ENCODE measurements at places on chromosomes 1 and 21.

DNA sequence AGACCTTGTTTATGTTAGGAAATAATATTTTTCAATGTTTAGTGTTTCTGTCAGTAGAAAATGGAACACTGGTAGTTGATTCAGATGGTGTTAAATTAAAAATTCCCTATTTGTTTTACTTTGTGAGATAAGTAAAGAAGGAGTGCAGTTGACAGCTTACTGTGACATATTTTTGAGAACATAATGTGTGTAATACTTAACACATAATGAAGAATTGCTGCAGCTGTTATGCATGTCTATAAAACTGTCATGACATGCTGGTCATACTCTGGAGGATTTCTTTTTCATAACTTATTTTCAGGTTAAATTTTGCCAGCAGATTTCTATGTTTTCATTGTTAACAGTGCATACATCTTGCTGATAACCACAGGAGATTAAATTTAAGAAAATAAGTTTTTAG lies 296.1 kb downstream of the CTH start:
- DNase-seq = no peak

DNA sequence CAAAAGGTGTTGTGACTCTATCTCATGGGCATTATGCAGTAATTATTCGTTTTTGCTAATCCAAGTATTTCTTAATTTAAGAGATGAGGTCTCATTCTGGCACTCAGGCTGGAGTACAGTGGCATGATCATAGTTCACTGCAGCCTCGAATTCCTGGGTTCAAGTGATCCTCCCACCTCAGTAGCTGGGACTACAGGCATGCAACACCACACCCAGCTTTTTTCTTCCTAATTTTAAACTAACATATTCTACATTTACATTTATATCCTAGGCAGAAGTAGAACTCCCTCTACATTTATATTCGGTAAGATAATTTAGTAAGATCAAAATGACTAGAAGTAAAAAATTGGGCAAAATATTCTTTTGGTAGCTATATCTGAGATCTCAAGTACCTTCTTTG lies 50.5 kb upstream of the RBM34 start:
- DNase-seq = no peak

GRCh38 chr1:97007840-97008604 lies 286.4 kb downstream of the PTBP2 start:
- DNase-seq = no peak

- DNase-seq = no peak
These were observed 236.9 kb upstream of the VAMP3 start for GRCh38 chr1:7534061-7534825.

GRCh38 chr1:92879316-92879968 lies 47.6 kb downstream of the RPL5 start:
- no peak for DNase-seq

DNA sequence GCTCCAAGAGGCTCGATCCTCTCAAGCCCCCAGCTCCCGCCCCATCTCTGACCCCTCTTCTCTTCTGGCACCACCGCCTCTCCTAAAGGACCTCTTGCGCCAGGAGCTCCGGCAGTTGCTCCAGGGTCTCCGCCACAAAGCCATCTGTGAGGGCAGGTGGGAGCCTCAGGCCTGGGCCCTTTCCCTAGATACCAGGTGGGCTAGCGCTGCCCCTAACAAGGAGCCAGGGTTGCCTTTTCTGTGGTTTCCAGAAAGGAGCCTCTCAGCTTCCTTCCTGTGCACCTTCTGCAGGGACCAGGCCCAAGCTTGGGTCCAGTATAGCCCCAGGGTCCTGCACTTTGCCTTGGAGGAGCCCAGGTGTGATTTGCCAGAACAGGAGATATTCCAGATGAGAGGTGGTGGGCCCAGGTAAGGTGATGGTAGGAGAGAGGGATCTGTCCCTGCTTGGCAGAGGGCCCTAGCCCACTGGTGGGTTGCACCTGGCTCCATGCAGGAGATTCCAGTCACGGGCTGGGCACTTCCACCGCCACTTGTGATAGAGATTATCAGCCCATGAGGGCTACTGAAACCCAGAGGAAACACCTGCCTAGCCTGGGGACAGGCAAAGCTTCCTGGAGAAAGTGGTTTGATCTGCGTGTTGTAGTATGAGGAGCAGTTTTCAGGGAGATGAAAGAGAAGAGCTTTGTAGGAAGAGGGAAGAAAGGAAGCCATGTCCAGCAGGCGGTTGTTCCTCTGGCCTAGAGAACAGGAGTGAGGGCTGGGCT lies 1.0 kb downstream of the CCDC24 start:
- no peak for DNase-seq

- no peak for DNase-seq
These were observed 5.9 kb upstream of the OLIG1 start for GRCh38 chr21:33063907-33064622.

- DNase-seq = no peak
These were observed 15.5 kb upstream of the MTARC2 start for GRCh38 chr1:220732621-220733020.

GRCh38 chr1:232851532-232851931 lies 46.3 kb downstream of the MAP10 start:
- no peak for DNase-seq

DNA sequence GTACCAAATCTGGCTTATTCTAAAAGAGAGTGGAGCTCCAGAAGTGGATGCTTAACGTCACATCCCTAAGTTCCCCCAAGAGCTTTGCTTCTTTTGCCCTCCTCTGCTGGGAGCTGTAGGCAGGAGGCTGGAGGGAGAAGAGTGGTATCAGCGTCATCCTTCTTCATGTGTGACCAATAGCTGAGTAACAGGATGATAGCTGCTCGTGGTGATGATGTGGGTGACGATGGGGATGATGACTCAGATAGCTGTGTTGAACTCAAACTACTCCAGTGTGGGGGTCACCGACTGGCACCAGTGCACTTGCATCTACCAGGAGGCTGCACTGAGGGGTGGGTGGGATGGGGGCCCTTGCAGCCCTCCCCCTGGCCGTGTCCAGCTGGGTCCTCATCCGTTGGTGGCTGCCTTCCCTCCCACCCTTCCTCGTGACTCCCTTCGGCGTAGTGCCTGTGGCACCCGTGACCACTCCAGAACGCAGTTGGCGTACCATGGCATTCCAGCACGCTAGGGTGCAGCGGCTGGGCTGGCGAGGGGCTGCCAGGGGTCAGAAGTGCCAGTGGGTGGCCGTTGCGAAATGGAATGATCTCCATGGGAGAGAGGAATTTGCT lies 1.1 kb downstream of the IGFN1 start:
- DNase-seq = peak; percentile 81

- no peak for DNase-seq
These were observed 348.2 kb upstream of the DUSP10 start for GRCh38 chr1:222090103-222090502.

DNA sequence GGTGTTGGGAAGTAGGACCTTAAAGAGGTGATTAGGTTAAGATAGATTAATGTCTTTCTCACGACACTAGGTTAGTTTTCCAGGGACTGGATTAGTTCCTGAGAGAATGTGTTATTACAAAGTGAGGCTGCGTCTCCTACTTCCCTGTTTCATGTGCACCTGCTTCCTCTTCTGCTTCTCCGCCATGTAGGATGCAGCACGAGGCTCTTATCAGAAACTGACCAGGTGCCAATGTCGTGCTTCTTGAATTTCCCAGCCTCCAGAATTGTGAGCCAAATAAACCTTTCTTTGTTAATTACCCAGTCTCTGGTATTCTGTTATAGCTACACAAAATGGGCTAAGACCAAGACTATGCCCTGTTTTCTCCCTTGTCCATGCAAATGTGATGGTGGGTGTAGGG lies 152.2 kb upstream of the LMO4 start:
- no peak for DNase-seq

GRCh38 chr1:11342621-11343032 lies 69.6 kb downstream of the UBIAD1 start:
- no peak for DNase-seq

DNA sequence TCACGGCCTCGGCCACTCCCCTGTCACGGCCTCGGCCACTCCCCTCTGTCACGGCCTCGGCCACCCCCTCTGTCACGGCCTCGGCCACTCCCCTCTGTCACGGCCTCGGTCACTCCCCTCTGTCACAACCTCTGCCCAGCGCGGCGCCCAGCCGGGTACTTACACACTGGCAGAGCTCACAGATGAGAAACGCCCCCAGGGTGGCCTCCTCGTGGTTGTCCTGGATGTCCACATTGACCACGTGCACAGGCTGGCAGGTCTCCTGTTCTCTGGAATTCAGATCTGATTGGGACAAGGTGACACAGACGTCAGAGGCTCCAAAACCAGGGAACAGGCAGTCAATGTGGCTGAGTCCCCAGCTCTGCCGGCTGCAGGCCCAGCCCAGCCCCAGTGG lies 3.3 kb upstream of the TMEM240 start:
- no peak for DNase-seq

- DNase-seq = no peak
These were observed 49.8 kb upstream of the MROH9 start for GRCh38 chr1:170885551-170885950.

DNA sequence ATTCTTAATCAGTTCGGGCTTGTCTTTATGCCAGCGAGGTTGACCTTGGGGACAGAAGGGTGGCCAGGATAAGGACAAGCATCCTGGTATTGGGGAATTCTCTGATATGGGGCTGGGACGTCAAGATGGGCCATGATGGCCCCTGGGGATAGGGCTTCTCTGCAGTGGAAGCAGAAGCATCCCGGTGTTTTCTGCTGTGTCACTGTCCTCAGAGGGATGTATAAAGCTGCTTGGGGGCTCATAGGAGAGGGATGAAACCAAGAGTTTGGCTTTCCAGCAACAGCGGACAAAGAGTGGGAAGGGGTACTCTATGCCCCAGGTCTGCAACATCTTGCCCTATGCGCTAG lies 1.4 kb upstream of the ATP1B1 start:
- DNase-seq = no peak

- peak; percentile 91 for DNase-seq
These were observed at the start of gene NASP for GRCh38 chr1:45583666-45584350. NASP (plus strand) TSS chr1:45584041; CDS start chr1:45584147, 106 bp downstream.

DNA sequence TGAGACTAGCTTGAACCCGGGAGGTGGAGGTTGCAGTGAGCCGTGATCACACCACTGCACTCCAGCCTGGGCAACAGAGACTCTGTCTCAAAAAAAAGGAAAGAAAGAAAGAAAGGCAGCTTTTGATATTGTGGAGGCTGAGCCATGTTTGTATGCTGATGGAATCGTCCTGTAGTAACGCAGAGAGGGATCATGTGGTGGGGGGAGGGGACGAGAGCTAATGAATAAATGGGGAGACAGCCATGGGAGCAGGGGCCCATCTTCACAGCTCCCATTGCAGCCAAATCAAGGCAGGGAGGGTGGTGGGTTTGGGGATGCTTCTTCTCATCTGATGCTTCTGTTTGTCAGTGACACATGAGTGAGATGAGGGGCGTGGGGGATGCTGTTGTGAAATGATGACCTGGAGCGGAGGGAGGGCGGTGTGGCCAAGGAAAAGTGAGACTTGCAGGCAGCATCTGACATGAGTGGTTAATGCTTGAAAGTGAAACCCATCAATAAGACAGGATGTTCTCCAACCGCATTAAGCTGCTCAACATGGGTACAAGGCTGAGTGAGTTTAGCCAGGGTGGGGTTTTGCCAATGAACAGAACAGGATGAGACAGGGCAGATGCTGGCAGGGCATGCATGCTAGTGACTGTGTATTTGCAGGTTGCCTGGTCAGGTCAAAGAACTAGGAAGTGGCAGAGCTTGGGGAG lies 16.7 kb downstream of the SPATA21 start:
- DNase-seq = no peak

DNA sequence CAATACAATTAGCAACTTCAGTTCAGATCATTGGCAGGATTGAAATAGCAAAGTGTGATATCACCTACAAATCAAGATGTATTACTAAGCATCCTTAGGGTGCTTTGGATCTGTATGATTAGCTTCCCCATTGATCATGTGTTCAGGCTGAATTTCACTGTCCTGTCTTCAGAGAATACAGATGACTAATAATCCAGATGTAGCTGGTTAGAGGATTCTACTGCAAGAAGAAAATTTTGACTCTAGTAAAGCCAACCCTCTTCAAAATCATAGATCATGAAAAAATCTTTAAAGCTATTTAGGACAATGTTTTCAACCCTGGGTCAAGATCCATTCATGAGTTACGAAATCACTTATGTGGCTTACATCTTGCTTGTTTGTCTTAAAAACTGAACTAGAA lies 184.4 kb downstream of the PTGER3 start:
- DNase-seq = no peak

DNA sequence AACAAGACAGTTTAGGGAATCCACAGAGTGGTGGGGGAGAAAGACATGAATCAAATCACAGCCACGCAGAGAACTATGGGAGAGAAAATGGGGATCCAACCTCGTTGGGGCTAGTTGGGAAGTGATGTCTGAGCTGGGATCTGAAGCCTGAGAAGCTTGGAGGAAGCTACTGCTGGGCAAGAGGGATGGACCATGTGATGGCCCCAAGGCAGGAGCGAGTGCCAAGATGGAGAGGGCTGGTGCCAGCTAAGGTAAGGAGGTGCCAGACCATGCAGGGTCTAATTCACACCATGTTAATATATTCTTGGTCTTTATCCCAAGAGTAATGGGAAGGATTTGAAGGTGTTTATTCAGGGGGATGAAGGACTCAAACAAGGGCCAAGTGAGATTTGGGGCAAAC lies 18.2 kb upstream of the TCEA3 start:
- no peak for DNase-seq

DNA sequence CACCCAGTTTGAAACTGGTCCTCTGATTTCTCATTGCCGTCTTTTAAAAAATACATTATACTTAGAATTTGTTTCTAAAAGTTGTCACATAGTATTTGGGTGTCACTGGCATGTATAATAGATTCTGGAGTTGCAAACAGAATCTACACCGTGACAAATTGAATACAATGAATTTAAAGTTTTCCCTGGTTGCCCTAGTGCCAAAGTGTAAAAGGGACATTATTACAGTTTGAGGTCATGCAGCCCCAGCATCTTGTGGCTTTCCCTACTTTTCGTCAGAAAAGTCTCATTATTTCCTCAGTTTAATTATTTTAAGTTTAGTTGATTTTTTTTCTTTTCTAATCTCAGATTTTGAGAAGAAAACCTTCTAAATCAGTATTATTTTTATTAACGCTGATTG lies 155.9 kb downstream of the DISP1 start:
- DNase-seq = no peak

- no peak for DNase-seq
These were observed 46.6 kb downstream of the SSBP3 start for GRCh38 chr1:54359393-54360162.

DNA sequence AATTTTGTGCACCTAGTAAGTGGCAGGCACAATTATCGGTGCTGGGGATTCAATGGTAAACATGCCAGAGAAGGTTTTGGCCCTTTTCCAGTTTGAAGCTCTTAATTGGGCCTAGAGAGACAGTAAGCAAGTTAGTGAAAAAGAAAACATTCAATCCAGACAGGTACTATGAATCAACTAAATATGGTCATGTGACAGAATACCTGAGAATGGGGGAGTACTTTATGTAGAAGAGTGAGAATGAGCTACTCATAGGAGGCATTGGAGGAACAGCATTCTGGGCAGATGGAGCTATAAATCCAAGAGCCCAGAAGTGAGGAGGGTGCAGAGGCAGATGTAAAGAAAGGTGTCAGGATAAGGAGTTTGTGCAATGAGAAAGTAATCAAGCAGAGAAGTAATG lies 1017.9 kb downstream of the ADGRL2 start:
- no peak for DNase-seq

GRCh38 chr1:61708953-61709907 lies 15.7 kb downstream of the TM2D1 start:
- no peak for DNase-seq

GRCh38 chr1:229064320-229065168 lies 206.4 kb upstream of the RAB4A start:
- DNase-seq = no peak

GRCh38 chr1:183908079-183908478 lies 103.2 kb downstream of the RGL1 start:
- DNase-seq = no peak

GRCh38 chr1:17075470-17076255 lies 21.8 kb upstream of the SDHB start:
- no peak for DNase-seq

GRCh38 chr1:29655145-29655544 lies 418.8 kb downstream of the PTPRU start:
- no peak for DNase-seq

All from AG08396 (cell line).